ENCODE measurements at places on chromosomes 2 and 18.
A peak's percentile ranks its signal among the peaks of the same experiment; 100 is the strongest.

DNA sequence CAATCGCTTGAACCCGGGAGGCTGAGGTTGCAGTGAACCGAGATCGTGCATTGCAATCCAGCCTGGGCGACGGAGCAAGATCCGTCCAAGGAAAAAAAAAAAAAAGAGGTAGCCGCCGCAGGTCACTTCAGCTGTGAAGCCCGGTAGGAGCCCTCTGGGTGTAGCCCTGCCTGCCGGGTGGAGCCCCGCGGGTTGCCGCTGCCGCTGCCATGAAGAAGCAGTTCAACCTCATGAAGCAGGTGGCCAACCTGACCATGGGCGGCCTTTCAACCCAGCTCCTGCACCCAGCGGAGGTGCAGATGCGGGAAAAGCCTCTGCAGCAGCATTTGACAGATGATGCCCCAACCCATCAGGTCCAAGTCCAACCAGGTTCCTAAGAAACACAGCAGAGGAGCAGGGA, 219.5 kb upstream of the SLC39A10 start:
- no peak for DNase-seq

GRCh38 chr2:74715880-74716279, 61.8 kb downstream of the SEMA4F start:
- DNase-seq, result no peak

GRCh38 chr2:196333397-196333796, 162.0 kb upstream of the STK17B start:
- DNase-seq, result no peak

DNA sequence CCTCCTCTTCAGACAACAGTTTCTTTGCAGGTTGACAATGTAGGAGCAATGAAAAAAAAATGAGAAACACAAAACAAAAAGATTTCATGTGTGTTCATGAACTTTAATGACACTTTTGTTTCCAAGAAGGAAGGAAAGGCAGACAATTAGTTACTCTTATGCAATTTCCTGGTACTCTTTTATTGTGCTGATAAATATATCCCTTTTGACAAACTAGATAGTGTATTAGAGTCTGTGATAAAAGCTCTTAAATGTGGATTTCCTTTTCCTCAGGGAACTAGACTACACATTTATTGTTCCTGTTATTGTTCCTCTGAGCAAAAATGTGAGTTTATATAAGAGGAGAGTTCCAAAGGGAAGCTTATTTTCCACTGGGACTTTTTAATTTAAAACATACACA, 188.7 kb upstream of the NRXN1 start:
- DNase-seq, result no peak

DNA sequence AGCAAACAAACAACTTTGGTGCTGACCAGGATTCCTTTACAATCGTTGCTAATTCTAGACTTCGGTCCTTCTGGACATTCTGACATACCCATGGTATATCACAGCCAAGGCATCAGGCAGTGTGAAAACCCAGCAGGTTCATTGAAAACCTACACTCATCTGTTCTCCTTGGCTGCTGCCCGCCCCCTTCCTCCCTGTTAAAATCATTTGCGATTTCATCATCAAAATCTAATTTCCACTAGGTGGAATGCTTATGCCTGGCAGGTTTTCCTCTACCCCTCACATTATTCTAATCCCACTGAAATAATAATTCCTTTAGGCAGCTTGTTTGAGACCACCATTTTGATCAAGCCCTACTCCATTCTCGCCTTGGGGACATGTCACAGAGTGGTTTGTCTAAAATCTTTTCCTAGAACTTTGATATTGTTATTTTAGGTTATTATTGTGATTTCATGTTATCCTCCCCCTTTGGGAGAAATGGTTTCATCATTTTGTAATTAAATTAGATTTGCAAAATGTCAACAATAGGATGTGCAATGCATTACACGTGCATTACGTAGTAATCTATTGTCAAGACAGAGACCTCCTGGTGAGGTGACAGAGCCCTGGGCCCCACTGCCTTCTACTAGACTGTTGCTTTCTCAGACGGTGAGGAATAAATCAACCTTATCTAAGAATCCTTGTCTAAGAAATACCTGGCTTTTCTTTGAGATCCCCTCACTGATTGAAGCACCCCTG, 31.0 kb upstream of the ASPRV1 start:
- DNase-seq, result no peak

DNA sequence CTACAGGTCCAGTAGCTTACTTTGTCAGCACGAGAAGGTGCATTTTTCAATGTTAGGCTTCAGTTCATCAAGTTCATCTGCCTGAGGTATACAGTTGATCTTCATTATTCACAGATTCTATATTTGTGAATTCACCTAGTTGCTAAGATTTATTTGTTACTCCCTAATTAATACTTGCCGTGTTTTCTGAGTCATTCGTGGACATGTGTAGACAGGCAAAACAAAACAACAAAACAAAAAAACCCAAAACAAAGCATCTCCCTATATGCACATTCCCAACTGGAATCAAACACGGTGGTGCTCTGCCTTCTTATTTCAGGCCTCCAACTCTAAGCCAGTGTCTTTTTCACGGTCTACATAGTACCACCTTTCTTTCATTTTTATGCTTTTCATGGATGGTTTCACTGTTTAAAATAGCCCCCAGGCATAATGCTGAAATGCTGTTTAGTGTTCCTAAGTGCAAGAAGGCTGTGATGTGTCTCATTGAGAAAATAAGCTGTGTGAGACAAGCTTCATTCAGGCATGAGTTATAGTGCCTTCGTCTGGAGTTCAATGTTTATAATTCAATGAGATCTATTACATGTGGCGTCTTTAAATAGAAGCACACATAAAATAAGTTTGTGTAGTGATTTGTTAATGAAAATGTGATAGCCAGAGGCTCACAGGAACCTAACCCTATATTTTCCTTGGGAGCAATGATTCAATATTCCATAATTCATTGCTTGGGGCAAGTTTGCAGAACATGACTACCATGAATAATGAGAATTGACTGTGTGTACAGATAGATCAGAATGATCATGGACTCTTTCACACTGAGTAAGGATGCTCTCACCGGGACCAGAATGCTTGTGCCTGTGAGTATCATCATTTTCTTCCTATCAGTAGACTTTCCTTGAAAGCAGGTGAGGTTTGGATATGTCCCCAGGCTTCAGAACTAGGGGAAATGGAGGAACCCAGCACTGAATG, 24.6 kb downstream of the ITGB6 start:
- no peak for DNase-seq

DNA sequence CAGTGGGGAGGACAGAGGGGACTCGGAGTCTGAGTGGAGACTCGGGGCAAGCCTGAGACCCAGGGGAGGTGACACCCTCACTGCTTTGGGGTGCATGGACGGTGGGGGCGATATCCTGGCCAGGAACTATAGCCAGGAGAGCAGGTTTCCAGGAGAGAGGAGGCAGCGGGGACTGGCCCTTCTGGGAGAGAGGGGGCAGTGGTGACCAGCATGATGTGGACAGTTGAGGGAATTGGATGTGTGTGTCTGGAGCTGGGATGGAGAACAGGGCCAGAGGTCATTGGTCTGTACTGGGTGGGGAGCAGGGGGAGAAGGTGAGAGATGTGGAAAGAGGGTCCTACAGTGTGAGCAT, 63.6 kb downstream of the ACKR3 start:
- peak; percentile 55 for DNase-seq

GRCh38 chr18:79275992-79276391, 119.7 kb upstream of the NFATC1 start:
- no peak for DNase-seq

- no peak for DNase-seq
Measured at GRCh38 chr2:232341061-232341738, 37.4 kb upstream of the ALPP start.

All from vagina (tissue), 2 donors.